ENCODE measurements at places on chromosomes 5 and 9.

GRCh38 chr9:133888048-133888808, 103.9 kb downstream of the VAV2 start:
- H3K4me3 ChIP-seq, result no peak overlapping the region
- H3K36me3 ChIP-seq, result no peaks in the 10 kb centered on the region
- no peak for DNase-seq
- H3K27ac ChIP-seq, result no peak overlapping the region
- no peaks in the 10 kb centered on the region for H3K4me1 ChIP-seq

DNA sequence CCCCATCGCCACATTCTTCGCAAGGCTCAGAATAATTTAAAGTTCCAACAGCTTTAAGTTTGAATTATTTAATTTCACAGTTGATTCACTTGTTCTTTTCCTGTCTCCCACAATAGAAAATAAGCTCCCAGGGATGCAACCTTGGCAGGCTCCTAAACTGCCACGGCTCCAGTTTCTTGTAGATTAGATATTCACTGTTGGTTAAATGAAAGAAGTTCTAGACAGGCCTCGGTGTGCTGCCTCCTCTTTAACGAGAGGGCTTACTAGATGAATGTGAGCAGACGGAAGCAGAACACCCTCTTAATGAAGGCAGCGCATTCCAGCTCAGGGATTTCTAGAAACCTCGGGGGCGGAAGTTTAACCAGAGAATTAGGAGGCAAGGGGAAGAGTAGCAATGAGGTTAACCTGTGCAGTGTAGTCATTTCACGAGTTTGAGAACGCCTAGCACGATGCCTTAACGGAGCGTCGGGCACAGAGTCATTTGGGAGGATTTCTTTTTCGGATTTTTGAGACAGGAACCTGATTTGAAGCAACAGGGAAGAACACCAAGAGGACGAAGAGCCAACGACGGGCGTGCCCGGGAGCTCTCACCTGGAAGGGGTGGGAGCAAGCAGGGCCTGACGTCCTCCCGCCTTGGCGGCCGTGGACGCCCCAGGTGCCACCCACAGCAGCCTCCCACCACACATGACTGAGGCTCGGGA, 637 bp upstream of the SMC5 start:
- no peaks in the 10 kb centered on the region for H3K27me3 ChIP-seq
- peak overlapping the region; percentile 97 for H3K27ac ChIP-seq
- H3K4me1 ChIP-seq, result peaks cover 60% of the 10 kb centered on the region
- H3K4me3 ChIP-seq, result peak overlapping the region; percentile 96

- no peaks in the 10 kb centered on the region for H3K4me1 ChIP-seq
- H3K27ac ChIP-seq, result no peak overlapping the region
- H3K27me3 ChIP-seq, result no peaks in the 10 kb centered on the region
- no peak for DNase-seq
Measured at GRCh38 chr9:137482094-137482781, 23.1 kb upstream of the NSMF start.

GRCh38 chr9:9437641-9438040, 1175.2 kb downstream of the PTPRD start:
- H3K4me3 ChIP-seq, result no peak overlapping the region
- no peak for DNase-seq
- H3K27me3 ChIP-seq, result no peaks in the 10 kb centered on the region
- H3K4me1 ChIP-seq, result no peaks in the 10 kb centered on the region

DNA sequence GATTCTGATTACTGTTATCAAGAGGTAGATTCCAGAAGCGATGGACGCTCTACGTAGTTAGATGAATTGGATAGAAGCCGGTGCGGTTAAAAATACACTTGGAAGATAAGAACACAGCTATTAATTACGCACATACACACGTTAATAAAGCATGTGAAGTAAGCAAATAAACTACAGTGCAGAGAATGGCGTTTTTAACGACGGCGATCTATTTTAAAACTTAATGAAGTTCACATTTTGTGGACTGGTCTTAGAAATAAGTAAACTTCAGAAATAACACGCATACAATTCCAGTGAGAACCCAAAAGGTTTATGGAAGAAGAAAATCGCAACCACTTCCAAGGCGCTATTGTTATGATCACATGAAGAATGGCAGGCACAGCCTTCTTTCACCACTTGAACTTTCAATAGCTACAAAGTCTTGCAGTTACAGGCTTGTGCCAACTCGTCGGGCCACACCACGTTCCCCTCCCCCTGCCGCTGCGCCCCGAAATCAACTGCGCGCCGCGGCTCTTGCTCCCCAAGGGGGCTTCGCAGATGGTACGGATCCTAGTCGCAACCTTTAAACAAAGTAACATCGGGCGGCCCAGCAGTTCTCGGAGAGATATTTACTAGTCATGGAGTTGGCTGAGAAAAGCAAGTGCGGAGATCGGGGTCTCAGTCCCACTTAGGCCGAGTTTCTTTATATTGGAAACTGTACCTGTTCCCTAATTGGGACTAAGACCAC, 866 bp upstream of the SEMA6A start:
- no peaks in the 10 kb centered on the region for H3K4me1 ChIP-seq
- H3K4me3 ChIP-seq, result no peak overlapping the region
- H3K27ac ChIP-seq, result no peak overlapping the region
- no peaks in the 10 kb centered on the region for H3K27me3 ChIP-seq

DNA sequence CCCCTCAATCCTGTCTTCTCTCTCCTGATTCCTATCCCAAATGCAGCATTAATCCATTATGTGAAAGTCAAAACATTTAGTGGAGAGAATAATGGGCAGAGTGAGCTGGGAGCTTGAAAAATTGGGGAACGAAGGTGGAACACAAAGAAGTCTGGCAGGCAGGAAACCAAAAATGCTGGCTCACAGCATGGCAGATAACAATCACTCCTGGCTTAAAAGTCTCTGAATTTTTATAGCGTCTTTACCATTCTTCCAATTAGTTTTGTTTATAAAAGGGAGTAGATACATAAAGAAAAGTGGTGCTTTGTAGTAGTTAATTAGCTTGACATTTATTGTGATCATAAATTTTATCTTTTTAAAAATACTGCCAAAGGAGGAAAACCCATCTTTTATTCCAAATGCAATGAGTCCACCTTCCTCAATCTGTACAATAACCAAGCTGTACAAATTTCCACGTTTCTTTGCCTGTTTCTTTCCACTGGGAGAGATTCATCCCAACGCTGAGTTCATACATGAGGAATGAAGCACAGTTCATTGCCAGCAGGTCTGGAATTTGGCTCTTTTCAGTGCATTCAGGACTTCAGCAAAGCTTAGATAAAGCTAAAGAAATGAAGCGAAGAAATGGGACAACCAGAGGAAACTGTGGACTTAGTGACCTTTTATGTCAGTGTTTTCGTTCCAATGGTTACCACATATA, 174.7 kb downstream of the HMHB1 start:
- no peak overlapping the region for H3K4me3 ChIP-seq
- H3K4me1 ChIP-seq, result no peaks in the 10 kb centered on the region
- no peak for DNase-seq
- peaks cover 3% of the 10 kb centered on the region for H3K27me3 ChIP-seq

GRCh38 chr5:160787240-160787639, 64.8 kb downstream of the ATP10B start:
- no peak overlapping the region for H3K27ac ChIP-seq
- no peaks in the 10 kb centered on the region for H3K27me3 ChIP-seq
- peak; percentile 18 for DNase-seq
- no peak overlapping the region for H3K4me3 ChIP-seq

- no peaks in the 10 kb centered on the region for H3K27me3 ChIP-seq
- no peaks in the 10 kb centered on the region for H3K4me1 ChIP-seq
- H3K36me3 ChIP-seq, result no peaks in the 10 kb centered on the region
- H3K4me3 ChIP-seq, result no peak overlapping the region
- H3K27ac ChIP-seq, result no peak overlapping the region
Measured at GRCh38 chr5:113145757-113146387, 169.3 kb downstream of the DCP2 start.

DNA sequence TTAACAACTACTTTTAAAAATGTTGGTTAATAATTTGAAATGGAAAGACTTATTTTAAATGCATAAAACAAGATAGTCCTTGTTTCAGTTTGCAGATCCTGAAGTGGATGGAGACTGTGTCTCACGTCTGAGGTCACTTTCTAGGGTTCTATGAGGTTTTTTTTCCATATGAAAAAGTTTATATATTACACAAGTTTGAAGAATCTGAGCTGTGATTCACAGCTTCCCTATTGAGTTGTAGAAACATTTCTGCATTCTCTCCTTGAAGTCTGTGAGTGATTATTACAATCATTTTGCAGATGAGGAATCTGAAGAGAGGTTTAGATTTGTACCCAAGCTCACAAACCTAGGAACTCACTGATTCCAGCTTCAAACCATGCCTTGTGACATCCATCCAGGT, 442.5 kb upstream of the KLF4 start:
- no peak overlapping the region for H3K4me3 ChIP-seq
- DNase-seq, result no peak
- H3K4me1 ChIP-seq, result no peaks in the 10 kb centered on the region
- no peaks in the 10 kb centered on the region for H3K36me3 ChIP-seq

DNA sequence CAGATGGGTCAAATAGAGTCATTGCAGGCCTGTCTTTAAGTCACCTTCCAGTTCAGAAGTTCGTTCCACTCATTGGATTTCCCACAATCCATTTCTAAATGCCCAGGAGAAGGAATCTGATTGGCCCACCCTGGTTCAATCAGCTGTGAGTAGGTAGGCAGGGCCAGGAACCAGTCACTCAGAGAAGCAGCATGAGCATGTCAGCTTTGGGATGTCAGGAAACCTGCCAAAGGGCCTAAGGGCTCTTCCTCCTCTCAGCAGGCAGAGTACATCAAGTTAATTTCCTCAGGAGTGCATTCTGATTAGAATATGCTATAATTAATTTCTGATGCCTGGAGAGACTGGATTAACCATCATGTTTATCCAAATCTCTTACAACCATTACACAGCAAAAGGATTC, 412.9 kb upstream of the CCNH start:
- no peak for DNase-seq
- no peaks in the 10 kb centered on the region for H3K27me3 ChIP-seq
- no peaks in the 10 kb centered on the region for H3K36me3 ChIP-seq

DNA sequence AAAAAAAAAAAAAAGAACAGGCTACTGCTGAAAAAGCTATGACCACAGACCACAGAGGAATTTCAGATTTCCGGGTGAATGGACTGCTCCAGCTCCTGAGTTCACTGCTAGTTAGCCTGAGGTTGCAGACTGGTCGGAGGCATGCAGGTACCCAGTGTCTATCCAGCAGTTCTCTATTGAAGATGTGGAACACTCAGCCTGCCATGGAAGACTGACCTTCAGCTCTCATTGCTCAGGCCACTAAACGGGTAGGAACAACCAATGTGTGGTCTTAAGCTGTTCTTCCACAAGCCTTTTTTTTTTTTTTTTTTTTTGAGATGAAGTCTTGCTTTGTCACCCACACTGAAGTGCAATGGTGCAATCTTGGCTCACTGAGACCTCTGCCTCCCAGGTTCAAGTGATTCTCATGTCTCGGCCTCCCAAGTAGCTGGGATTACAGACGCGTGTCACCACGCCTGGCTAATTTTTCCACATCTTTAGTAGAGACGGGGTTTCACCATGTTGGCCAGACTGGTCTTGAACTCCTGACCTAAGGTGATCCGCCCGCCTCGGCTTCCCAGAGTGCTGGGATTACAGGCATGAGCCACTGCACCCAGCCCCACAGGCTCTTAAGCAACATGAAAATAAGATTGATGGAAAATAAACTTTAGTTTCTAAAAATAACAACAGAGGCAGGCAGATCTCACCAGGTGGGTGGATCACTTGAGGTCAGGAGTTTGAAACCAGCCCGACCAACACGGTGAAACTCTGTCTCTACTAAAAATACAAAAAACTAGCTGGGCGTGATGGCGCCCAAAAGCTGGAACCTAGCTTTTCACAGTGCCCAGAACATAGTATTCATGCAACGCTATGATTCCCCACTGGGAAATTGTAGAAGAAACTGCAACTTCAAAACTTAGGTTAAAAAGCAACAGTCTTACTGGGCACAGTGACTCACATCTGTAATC, 20.0 kb upstream of the NPM1 start:
- no peak overlapping the region for H3K27ac ChIP-seq
- H3K27me3 ChIP-seq, result peaks cover 2% of the 10 kb centered on the region
- H3K36me3 ChIP-seq, result no peaks in the 10 kb centered on the region
- DNase-seq, result no peak

GRCh38 chr5:174807471-174807870, 83.1 kb downstream of the MSX2 start:
- H3K36me3 ChIP-seq, result no peaks in the 10 kb centered on the region
- H3K4me3 ChIP-seq, result no peak overlapping the region
- H3K27ac ChIP-seq, result no peak overlapping the region
- no peaks in the 10 kb centered on the region for H3K4me1 ChIP-seq
- DNase-seq, result no peak
- no peaks in the 10 kb centered on the region for H3K27me3 ChIP-seq

DNA sequence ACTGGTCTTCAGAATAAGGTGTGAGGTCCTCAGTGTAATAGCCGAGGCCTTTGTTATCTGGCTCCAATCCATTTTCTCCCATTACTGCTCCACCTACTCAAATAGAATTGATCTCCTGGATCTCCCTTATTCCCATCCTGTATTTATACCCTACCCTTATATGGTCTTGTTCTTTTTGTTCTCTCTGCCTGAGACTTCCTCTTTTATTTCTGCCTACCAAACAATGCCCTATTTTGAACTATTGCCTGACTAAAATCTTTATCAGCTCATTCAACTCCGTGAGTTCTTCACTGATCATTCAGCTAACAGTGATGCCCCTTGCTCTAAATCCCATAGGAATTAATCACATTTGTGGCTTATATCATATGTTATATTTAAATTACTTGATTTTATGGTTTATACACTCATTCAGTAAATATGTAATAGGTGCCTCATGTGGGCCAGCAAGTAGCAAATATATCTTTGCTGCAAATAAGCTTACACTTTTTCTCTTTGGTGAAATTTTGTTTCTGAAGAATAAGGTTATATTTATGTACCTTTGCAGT, 417.5 kb upstream of the MEF2C start:
- H3K36me3 ChIP-seq, result no peaks in the 10 kb centered on the region
- H3K27ac ChIP-seq, result no peak overlapping the region
- no peaks in the 10 kb centered on the region for H3K4me1 ChIP-seq
- H3K27me3 ChIP-seq, result no peaks in the 10 kb centered on the region

DNA sequence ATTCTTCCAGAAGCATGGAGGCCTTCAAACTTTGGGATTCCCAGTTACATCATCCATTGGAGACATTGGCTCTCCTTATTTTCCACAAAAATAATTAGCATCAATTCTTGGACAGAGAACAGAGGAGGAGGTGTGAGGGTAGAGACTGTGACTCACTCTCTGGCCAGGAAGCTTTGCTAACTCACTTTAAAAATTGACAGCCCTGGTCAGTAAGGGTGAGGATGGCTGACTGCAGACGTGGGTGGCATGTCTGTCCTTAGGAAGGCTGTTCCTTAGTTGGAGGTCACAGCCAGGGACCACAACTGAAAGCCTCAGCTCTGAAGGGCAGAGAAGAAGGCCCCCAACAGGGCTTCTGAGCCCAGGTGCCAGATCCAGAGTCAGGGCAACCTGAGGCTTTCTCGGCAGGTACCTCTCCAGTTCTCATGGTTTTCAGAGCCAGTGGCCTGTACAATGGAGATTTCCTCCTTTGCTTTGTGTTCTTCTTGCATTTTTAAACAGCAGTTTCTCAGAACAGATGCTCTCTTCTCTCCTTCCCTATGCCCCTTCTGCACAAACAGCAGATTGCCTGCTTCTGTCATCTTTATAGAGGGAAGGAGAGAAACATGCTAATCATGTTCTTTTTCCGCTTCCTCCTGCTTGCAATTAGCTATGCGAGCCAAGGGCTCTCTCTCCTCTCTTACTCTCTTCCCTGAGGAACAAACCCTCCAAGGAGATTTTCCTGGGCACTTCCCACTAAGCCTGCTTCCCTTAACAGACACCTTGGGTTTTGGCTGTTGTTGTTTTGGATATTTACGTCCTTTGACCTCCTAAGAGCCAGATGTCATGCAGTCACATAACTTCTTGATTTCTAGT, 92.5 kb upstream of the ZNF366 start:
- no peak for DNase-seq
- no peaks in the 10 kb centered on the region for H3K27me3 ChIP-seq
